ENCODE measurements at places on chromosomes 1 and 21.

- DNase-seq = no peak
These were observed 16.2 kb downstream of the CSRP1 start for GRCh38 chr1:201490708-201491131.

- no peak for DNase-seq
These were observed 25.5 kb downstream of the MAN1C1 start for GRCh38 chr1:25641931-25642573.

DNA sequence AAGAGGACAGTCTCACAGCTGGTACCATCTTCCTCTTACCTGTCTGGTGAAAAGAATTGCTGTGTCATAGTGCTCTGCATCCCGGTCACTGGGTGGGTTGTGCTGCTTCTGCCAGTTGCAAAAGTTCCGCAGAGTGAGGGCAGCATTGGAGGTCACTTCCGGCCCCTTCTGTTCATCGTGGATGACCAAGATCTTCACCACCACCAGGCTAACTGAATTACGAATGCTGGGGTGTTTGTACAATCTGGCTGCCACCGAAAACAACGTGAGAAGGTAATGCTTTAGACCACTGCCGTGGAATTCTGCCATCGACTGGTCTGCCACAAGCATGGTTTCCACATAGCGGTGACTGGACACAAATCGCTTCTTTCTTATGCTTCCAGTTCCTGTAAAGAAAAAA is 2.9 kb downstream of the ADAMTS1 start:
- no peak for DNase-seq

GRCh38 chr21:27464648-27465047 is 497.8 kb upstream of the ADAMTS5 start:
- no peak for DNase-seq

GRCh38 chr1:59976194-59977074 is 49.9 kb upstream of the CYP2J2 start:
- DNase-seq = peak; percentile 73

GRCh38 chr1:93005252-93005598 is 44.0 kb upstream of the DIPK1A start:
- no peak for DNase-seq

- DNase-seq = no peak
These were observed 8.1 kb upstream of the PMF1 start for GRCh38 chr1:156204686-156205085.

DNA sequence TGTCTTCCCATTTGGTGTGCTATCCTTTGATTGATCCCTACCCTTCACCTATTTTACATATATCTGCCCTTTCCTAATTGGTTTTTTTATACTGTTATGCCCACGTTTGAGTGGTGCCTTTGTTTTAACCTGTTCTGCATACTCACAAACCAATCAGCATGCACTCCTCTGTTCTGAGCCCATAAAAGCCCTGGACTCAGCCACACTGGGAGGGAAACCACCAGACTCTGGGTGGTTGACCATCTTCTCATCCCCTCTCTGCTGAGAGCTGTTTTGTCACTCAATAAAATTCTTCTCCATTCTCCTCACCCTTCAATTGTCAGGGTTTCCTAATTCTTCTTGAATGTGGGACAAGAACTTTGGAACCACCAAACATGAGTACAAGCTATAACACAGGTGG is 989.8 kb downstream of the ADGRL2 start:
- no peak for DNase-seq

- DNase-seq = no peak
These were observed 117.1 kb downstream of the ZZZ3 start for GRCh38 chr1:77565321-77565720.

GRCh38 chr1:167486090-167486824 is 32.1 kb downstream of the CD247 start:
- DNase-seq = no peak

- DNase-seq = no peak
These were observed 13.5 kb upstream of the FOXE3 start for GRCh38 chr1:47402591-47402990.

- no peak for DNase-seq
These were observed 15.4 kb upstream of the SAMD13 start for GRCh38 chr1:84286071-84286470.

DNA sequence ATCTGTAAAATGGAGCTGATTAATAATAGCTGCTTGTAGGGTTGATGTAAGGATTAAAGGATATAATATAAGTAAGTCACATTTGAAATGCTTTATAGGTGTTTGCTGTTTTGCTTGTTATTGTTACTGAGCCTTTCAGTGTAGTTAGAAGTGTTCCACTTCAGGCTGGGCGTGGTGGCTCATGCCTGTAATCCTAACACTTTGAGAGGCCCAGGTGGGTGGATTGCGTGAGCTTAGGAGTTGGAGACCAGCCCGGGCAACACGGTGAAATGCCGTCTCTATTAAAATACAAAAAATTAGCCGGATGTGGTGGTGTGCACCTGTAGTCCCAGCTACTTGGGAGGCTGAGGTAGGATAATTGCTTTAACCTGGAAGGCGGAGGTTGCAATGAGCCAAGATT is 12.2 kb downstream of the TRNAU1AP start:
- DNase-seq = no peak

- DNase-seq = no peak
These were observed 4.1 kb upstream of the TRAF3IP3 start for GRCh38 chr1:209751627-209752231.

DNA sequence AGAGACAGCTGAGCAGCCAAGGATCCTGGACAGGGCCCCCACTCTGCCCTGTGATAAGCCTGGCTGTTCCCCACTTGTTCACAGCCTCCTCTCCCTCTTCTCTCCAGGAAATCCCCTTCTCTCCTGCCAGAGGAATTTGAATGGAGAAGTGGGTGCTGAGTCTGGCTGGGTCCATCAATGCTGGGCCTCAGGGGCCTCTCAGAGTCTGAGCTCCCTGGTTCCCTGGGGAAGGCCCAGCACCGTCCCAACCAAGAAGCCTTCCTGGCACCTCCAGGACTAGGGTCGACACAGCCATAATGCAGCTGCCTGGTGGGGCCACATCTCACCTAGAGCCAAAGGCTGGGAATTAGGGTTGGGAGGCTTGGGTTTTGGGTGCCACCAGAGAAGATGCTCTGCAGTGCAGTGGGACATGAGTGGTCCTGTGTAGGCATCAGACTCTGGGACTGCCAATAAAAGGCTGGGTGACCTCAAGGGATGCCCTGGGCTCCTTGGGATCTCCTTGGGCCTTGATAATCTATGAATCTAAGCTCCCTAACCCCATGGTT is 2.5 kb downstream of the MYBPH start:
- DNase-seq = no peak

- no peak for DNase-seq
These were observed 16.3 kb downstream of the ACBD6 start for GRCh38 chr1:180486092-180486491.

GRCh38 chr1:55195521-55196233 is 19.5 kb downstream of the USP24 start:
- DNase-seq = no peak

DNA sequence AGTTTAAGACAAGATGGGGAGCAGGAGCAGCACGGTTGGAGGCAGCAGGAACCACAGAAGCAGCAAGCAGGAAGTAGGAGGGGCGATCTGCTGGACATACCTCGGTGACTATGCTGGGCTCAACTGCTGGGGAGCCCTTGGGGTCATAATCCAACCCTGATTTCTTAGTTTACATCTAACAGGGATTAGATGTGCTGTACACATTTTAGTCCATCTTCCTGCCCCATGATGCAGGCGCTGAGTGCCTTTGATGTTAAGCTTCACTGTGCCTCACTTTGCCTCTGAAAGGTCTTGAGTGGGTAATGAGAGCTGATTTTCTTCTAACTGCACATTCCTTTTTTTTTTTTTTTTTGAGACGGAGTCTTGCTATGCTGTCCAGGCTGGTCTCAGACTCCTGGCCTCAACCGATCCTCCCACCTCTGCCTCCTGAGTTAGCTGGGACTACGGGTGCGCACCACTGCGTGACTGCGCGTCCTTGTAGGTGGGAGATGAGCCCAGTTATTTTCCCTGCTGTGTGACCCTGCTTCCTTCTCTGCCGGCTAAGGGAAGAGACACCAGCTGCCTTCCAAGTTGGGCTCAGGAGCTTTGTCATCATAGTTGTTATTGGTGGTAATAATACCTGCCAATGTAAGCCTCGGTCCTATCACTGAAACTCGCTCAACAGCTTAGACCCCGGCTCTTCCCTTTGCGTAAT is 1.1 kb upstream of the RCAN3 start:
- DNase-seq = no peak

DNA sequence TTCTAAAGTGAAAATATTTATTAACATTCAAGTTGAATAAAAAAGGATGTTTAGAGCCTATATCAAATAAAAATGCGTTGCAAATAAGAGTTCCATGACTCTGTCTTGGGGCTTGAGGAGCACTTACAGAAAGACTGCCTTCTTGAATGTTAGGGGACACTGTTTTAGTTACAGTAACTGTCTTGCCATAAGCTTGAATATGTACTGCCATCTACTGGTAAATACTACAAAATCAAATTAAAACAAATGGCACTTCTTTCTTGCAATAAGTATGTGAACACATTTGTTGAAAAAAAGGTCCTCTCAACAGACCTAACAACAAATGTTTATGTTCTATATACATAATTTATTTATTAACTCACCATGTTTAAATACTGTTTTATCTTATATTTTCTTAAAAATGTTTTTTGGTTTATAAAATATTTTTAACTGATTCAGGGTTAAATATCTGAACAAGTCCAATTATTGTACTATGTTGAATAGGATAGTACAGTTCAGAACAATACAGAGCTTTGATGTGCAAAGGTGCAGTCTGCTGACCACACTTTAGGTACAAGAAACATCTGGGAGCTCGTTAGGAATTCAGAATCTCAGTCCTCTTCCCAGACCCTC is 199.5 kb downstream of the LRRIQ3 start:
- no peak for DNase-seq

GRCh38 chr1:153774026-153774595 is 1.1 kb upstream of the SLC27A3 start:
- DNase-seq = no peak

- no peak for DNase-seq
These were observed 52.2 kb downstream of the FHAD1 start for GRCh38 chr1:15299179-15299578.

- no peak for DNase-seq
These were observed 34.8 kb downstream of the TTLL7 start for GRCh38 chr1:83964153-83964552.

- no peak for DNase-seq
These were observed 529.8 kb upstream of the PRMT6 start for GRCh38 chr1:106526650-106527049.

DNA sequence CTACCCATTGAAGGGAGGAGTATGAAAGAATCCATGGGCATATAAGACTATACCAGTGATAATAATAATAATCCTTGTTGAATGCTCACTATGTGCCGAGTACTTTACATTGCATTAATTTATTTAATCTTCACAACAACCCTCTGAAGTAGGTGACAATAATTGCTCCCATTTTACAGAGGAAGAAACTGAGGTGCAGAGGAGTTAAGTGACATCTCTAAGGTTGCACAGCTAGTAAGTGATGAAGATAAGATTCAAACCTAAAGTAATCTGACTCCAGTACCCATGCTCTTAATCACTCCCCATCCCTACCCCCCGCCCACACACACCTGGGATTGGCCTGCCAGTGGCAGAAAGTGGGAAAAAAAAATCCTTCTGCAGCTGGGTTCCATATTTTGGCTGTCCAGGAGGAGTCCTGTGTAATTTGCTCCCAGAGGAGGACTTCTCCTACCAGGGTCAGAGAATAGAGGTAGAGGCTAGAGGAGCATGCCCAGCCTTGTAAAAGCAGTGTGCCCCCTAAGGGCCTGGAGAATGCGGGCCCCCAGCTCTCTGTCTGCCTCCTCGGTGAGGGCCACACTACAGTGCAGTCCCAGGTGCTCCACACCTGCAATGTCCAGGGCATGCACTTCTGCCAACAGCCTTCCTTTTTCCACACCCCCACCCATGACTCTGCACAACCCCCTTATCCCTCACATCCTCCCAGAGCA is 57.8 kb downstream of the TMEM53 start:
- no peak for DNase-seq

DNA sequence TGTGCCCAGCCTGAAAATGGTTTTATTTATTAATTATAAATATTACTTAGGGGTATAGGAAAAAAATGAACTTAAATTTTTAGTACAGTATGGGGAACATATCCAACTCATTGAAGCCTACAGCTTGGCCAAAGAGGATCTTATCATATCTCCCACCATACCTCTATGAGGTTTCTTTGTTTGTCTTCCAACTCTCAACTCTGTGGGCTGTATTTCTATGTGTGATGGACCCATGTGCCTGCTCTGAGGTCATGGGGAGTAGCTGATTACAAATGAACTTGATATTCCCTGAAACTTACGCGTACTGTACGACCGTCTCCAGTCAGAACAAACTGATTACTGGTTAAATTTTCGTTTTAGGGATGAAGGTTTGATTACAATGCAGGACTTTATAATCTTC is 41.4 kb upstream of the PODN start:
- no peak for DNase-seq

DNA sequence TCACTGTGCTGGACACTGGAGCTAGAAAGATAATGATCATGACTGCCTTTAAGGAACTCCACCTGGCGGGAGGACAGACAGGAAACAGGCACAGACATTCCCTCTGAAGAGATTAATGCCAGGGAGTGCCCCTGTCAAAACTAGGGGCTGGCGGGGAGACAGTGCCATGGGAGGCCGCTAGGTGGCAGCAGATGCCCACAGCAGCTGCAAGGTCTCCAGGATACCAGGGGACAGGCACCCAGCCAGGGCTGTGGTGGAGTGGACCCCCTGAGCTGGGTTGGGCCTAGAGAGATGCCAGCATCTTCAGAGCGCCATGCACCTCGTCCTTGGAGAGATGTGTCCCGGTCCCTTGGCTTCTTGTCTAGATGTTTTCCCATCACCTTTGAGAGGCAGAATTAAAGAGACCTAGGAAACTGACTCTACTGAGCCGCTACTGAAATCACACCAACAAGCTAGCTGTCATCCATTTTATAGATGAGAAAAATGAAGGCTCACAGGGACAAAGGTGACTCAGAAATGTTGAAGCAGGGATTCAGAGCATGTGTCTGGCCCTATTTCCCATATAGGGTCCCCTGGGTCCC is 3.6 kb downstream of the REN start:
- peak; percentile 71 for DNase-seq

DNA sequence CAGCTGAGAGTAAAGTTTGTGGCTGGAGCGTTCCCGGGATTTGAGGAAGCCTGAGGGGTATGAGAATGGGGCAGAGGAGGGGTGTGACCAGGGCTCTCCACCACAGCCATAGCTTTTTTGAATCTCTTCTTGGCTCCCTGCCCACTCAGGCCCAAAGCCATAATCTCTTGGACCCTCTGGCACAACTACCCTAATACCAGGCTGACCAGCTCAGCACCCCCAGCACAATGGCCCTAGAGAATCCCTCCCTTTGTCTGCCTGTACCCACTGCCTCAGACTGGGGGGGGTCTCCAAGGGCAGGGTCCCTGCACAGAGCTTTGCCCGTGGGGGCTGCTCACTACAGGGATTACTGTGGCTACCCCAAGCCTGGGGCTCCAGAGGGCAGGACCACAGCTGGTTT is 7.5 kb downstream of the DENND4B start:
- DNase-seq = no peak

DNA sequence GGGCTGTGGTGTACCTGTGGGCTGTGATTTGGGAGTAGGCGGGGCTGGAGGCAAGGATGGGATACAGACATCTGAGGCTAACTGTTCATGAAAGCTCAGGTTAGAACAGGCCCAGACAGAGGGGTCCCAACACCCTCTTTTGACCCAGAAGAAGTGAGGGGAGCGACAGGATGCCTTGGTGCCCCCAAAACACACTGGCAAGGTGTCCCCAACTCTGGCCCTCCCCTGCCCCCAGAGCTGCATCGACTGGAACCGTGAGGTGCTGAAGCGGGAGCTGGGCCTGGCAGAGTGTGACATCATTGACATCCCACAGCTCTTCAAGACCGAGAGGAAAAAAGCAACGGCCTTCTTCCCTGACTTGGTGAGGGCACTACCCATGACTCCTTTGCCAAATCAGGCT is 27.6 kb upstream of the PADI4 start:
- DNase-seq = no peak

- DNase-seq = no peak
These were observed 22.1 kb upstream of the GBP2 start for GRCh38 chr1:89147678-89148658.
